NCI-H82 (cell line): ENCODE measurements at places on chromosomes 13 and 19.

DNA sequence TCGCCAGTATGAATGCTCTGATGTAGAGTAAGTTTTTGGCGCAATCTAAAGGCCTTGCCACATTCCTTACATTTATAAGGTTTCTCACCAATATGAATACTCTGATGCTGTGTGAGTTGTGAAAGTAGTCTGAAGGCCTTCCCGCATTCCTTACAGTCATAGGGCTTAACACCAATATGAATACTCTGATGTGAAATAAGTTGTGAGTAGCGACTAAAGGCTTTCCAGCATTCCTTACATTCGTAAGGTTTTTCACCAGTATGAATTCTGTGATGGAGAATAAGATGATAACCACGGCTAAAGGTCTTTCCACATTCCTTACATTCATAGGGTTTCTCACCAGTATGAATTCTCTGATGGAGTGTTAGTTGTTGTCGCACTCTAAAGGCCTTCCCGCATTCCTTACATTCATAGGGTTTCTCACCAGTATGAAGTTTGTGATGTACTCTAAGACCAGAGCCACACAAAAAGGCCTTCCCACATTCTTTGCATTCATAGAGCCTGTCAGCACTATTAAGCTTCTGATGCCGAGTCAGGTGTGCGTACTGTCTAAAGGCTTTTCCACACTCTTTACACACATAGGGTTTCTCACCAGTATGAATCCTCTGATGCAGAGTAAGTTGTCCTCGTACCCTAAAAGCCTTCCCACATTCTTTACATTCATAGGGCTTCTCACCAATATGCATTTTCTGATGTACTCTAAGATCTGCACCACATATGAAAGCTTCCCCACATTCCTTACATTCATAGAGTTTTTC is 14.1 kb upstream of the ZFP14 start:
- DNase-seq = no peak

DNA sequence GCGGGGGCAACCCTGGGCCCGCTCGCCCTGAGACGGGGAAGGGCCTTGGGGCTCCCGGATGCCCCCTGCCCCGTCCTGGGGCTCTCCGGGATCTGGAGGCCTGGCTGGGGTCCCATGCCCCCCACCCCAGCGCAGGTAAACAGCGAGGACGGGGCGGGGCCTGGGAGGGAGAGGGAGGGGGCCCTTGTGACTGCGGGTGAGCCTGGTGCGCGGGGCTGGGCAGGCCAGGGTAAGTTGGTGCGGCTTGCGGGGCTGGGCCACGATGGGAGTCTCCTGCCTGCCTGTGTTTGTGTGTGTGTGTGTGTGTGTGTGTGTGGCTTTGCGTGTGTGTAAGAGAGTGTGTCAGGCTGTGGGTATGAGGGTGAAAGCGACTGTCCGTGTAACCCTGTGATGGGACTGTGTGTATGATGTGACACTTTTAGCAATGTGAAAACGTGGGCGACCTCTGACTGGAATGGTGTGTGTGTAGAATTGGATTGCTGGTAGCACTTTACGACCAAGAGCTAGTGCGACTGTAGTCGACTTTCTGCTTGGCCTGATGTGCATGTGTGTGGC is 426 bp downstream of the KLC3 start:
- no peak for DNase-seq

GRCh38 chr19:1466018-1466460 is 13.0 kb downstream of the C19orf25 start:
- no peak for DNase-seq

- no peak for DNase-seq
Measured at GRCh38 chr13:89786531-89786930, 1561.0 kb upstream of the MIR17HG start.

DNA sequence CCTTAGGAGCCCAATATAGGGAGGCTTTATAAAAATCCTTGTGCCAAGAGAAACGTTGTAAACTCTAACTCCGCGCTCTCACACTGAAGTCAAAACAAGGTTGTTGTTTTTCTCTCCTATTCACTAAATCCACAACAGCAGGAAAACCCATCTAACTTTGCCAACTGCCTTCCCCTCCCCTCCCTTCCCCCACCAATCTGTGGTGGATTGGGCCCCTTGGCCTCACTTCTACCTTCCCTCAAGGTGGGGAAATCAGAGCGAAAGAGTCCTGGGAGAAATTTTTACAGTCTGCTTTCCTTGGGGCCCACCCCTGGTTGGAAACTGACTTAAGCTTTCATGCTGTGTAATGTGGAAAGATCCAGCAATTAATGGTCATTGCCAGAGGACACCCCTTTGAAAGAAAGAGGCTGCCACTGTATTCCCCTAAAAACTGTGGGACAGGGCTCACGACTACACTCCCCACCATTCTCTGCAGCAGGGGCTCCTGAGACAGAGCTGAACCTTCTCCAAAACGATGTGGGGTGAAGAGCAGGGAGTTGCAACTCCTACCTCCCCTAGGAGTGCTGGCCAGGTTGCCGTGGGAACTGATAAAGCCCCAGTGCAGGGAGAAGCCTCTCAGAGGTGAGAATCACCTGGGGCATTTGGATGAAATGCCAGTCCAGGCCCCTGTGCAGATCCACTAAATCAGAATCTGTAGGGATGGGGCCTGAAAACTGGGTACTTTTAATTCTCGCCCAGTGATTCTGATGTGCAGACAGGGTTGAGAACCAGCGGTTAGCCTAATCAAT is 1.1 kb downstream of the DHRS12 start:
- DNase-seq = peak; percentile 52

DNA sequence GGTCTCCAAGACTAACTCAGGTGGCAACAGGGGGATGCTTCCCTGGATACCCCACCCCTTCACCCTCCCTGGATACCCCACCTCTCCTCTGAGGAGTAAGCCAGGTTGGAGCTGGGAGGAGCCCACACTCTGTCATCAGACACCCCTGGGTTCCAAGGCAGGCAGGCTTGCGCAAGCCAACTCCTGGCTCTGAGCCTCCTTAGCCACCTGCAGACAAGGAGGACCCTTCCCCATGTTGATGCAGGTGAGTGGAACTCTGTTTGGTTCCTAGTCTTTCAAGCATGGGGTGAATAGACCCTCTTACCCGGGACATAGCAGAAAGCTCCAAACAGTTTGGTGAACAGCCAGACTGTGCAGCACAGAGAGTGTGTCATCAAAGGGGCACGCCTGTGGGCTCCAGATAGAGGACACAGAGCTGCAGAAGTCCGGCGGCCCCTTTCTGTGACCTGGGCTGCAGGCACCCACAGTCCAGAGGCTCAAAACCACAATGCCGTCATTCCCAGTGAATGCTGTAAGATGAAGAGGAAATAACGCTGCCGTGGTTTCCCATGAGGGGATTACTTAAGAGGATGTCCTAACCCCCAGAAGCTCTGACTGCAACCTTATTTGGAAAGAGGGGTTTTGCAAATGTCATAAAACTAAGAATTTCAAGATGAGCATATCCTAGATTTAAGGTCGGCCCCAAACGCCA is 12.1 kb upstream of the HAS1 start:
- DNase-seq = no peak

- no peak for DNase-seq
Measured at GRCh38 chr19:57773488-57773887, 4.0 kb downstream of the ZNF586 start.

GRCh38 chr19:13101590-13102415 is 855 bp downstream of the LYL1 start:
- no peak for DNase-seq

DNA sequence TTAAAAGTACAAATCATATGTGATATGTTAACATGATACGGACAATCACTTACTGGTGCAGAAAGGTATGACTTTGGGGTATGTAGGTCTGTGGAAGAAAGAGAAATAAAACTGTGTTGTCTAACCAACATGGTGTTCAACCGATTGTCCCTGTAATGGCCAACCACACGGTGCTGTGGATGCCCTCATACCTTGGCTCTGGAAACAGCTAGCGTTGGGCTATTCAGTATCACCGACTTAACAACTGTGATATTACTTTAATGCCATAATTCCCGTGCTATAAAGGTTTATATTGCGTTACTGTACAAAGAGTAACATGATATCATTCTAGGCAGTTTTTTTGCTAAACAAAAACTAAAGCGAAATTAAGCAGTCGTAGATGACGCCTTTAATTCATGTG is 448.3 kb downstream of the EFNB2 start:
- no peak for DNase-seq

- DNase-seq = peak; percentile 43
Measured at GRCh38 chr13:71634182-71634581, 232.8 kb downstream of the DACH1 start.

- no peak for DNase-seq
Measured at GRCh38 chr13:94956417-94957110, 244.2 kb upstream of the SOX21 start.

DNA sequence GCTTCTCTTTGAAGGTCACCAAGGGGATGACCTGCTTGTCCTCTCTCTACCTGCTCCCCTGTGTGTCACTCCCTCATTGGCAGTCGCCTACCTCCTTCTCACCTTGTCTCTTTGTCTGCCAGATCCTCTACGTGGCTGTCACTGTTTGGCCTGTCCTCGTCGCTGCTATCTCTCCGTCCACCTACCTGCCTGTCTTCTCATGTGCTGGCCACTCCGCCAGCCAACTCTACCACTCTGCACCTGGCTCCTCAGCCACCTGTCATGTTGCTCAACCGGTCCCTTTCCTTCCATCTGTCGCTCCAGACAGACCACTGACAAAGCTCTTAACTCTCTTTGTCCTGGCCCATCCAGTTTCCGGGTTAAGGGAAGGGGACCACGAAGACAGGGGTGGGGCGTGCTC is at the start of gene KLK12:
TSS of gene KLK12 (minus strand) at position 299 of the 400 bp plus-strand sequence. CDS start 381 bp downstream, outside the sequence.
- DNase-seq = no peak

- DNase-seq = no peak
Measured at GRCh38 chr13:75830842-75831241, 194.7 kb downstream of the LMO7 start.

GRCh38 chr13:52644108-52644507 is 1.9 kb downstream of the HNRNPA1L2 start:
- DNase-seq = peak; percentile 20

GRCh38 chr13:31909864-31910551 is 121.6 kb upstream of the FRY start:
- peak; percentile 84 for DNase-seq

GRCh38 chr13:22599156-22599555 is 581.6 kb upstream of the SGCG start:
- no peak for DNase-seq

GRCh38 chr19:50639121-50640112 is at the start of gene SYT3:
Gene SYT3, minus strand, starts transcription at chr19:50639881. Its CDS starts 2,470 bp downstream, at chr19:50637411.
- peak; percentile 72 for DNase-seq

GRCh38 chr13:19658831-19659230 is 25.4 kb downstream of the MPHOSPH8 start:
- no peak for DNase-seq

DNA sequence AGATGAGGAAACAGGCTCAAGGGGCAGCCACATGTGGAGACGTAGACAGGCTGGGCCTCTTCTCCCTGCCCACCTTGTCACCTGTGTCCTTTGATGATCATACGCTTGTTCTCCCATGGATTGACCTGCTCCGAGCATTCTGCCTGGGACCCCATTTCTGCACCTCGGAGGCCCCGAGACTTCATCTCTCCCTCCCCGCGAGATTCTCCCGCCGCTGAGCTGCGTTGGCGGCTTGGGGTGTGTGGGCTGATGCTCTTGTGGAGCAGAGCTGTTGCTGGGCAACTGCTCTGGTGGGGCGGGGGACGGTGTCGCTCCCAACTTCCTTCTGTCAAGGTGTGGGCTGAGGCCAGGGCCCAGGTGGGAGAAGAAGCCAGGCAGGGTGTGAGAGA is 22.1 kb downstream of the MAST3 start:
- no peak for DNase-seq

DNA sequence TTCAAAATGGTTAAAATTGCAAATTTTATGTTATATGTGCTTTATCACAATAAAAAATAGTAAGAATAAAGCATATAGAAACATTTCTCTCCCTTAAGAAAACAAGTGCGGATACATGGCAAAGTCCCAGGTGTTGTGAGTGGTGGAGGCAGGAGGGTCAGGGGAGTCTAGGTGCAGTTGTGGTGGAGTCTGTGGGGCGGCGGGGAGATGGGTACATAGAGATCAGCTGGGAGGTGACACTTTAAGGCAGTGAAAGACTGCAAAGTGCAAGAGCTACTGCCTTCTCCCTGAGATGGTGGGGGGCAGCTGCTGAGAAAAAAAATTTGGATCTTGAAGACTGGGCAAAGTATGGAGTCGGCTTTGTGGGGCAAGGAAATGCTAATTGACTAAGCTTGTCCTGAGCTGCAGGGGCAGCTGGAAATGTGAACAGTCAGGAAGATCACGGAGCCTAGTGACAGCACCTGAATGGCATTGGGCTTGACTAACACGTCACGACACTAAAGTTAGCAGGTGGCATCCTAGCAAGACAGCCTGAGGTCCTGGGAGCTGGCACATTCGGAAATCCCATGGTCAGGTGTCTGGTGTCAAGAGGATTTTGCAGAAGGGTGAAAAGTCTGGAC is 72.9 kb upstream of the IRS2 start:
- no peak for DNase-seq

GRCh38 chr19:718991-719512 is 10.3 kb downstream of the PALM start:
- DNase-seq = no peak

GRCh38 chr13:112669881-112670499 is 19.8 kb upstream of the ATP11A start:
- DNase-seq = no peak

DNA sequence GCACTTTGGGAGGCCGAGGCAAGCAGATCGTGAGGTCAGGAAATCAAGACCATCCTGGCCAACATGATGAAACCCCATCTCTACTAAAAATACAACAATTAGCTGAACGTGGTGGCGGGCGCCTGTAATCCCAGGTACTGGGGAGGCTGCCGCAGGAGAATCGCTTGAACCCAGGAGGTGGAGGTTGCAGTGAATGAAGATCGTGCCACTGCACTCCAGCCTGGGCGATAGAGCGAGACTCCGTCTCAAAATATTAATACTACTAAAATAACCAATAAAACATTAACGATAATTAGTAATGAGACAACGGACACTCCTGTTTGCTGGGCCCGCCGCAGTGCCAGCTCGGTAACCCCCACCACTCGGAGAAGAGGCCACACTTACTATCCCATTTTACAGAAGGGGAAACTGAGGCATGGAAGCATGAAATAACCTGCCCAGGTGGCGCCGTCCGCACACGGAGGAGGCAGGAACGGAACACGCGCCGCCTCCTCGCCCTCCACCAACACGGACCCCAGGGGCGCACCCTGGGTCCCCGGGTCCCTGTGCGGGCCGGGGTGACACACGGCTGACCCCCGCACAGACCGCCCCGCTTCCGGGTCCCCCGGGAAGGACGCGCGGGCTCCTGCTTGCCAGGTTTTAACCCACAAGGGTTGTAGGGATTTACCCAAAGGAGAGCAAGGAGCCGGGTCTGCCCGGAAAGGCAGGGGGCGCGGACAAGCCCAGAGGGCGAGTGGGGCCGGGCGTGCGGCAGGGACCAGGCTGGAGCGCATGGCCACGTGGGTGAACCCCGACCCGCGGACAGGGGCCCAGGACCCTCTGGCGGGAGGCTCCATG is 1.6 kb downstream of the R3HDM4 start:
- DNase-seq = no peak

GRCh38 chr13:36981156-36981743 is 17.9 kb downstream of the ALG5 start:
- DNase-seq = peak; percentile 65
